ENCODE measurements at places on chromosomes 5 and 9.

DNA sequence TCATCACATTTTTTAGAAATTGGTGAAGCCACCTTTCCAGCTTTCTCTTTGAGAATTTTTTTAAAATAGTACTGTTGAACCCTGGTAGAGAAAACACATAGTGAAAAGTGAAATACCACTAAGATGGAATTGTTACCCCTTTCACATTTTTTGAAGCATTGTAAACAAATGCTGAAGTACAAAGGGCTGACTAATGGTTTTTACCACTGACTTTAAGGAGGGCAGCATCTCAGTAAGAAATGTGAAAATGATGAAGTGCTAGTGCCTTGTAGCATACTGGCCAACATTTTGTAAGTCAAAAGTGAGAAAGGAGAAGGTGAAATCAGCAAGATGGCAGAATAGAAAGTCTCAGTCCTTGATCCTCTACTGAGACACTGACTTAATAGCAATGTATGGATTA lies 320.6 kb downstream of the PJA2 start:
- no peak for DNase-seq

DNA sequence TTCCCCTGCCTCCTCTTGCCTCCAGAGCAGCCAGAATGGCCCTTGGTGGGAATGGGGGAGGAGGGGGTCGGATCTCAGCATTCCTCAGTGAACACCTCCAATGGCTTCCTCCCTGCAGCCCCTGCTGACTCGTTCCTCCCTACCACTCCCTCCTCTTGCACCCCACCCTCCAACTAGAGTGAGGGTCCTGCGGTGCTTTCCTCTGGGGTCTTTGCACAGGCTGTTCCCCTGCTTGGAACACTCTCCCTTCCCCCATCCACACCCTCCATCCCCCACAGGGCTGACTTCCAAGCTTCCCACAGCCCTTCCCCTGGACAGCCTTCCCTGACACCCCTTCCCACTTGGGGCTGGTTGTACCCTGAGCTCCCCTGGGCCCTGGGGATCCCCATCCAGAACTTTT lies 70.4 kb upstream of the NEK6 start:
- no peak for DNase-seq

GRCh38 chr5:65796269-65796668 lies 74.3 kb downstream of the NLN start:
- peak; percentile 64 for DNase-seq

DNA sequence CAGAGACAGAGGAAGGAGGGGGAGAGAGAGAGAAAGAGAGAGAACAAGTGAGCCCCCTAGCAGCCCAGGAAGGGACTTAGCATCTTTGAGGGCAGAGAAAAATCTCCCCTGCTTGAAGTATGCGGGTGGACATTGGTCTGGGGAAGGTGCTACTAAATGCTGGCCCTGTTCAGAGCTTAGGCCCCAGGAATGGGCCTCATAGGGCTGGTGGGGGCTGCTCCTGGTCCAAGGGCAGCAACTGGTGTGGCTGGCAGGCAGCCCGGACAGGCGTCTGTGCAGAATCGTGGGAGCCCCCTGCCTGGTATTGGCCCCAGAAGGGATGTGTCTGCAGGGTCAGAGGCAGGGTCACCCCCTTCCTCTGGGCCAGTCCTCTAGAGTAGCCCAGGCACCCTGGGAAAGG lies 47.8 kb upstream of the SUSD3 start:
- DNase-seq: no peak

- no peak for DNase-seq
Measured at GRCh38 chr5:154766558-154767281, 11.5 kb downstream of the LARP1 start.

DNA sequence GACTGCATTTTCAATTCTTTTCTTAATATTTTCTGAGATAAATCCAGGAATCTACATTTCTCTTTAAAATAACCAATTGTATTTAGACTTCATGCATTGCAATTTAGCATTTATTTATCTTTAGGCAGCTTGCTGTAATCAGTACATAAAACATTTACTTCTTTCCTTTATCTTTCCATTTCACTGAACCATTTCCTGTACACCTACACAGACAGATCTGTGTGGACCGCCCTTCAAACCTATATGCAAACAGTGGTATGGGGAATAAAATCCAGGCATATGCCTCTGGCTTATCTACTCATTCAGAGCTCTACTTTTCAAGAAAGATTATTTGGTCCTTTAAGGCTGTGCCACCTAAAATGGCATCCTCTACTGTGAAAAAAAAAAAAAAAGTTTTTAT lies 640.0 kb downstream of the MAT2B start:
- no peak for DNase-seq

GRCh38 chr9:109956717-109957440 lies 176.9 kb downstream of the PALM2AKAP2 start:
- peak; percentile 30 for DNase-seq

GRCh38 chr5:140239939-140240700 lies 62.8 kb downstream of the PFDN1 start:
- peak; percentile 51 for DNase-seq

DNA sequence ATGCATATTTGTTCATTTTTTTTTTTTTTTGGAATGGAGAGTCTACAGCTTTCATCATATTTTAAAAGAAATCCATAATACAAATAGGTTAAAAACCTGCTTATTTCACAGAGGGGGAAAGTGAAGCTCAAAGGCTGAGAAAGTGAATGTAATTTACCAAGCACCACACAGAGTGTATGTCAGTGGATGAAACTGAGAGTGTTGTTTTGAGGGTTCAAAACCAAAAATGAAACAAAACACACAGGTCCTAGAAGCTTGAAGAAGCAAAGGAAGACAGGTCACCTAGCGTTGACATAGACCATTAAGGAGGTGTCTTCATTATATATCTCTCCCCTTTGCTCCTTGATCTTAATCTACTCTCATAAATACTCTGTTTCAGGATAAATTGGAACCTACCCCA lies 7.5 kb downstream of the NMUR2 start:
- no peak for DNase-seq

- DNase-seq: no peak
Measured at GRCh38 chr5:159092972-159093371, 6.7 kb downstream of the EBF1 start.

- DNase-seq: no peak
Measured at GRCh38 chr5:33944543-33945132, 8.5 kb downstream of the RXFP3 start.

- no peak for DNase-seq
Measured at GRCh38 chr5:171365351-171365750, 22.3 kb upstream of the NPM1 start.

- no peak for DNase-seq
Measured at GRCh38 chr9:107907255-107907654, 417.7 kb upstream of the KLF4 start.

DNA sequence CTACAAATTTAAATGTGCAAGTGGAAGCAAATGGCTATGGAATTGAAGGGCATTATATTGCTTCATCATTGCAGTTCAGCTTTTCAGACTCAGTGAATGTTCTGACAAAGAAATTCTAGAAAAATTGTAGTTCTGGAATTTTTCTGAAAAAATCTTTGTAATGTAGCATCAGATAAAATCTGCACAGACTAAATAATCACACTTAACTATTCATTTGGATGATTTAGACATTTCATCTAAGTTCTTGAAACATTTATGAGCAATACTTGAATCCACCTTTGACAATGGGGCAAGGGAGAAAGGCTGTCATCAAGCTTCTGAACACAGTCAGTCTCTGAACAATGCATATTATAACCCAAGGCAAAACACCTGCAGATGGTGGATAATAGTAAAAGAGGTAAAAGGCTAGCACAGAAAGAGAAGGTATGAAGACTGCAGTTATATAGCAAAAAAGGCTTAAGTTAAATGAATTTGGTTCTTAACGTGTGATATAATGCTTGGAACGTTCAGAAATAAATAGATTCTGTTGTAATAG lies 1352.0 kb upstream of the NUDT12 start:
- DNase-seq: no peak

DNA sequence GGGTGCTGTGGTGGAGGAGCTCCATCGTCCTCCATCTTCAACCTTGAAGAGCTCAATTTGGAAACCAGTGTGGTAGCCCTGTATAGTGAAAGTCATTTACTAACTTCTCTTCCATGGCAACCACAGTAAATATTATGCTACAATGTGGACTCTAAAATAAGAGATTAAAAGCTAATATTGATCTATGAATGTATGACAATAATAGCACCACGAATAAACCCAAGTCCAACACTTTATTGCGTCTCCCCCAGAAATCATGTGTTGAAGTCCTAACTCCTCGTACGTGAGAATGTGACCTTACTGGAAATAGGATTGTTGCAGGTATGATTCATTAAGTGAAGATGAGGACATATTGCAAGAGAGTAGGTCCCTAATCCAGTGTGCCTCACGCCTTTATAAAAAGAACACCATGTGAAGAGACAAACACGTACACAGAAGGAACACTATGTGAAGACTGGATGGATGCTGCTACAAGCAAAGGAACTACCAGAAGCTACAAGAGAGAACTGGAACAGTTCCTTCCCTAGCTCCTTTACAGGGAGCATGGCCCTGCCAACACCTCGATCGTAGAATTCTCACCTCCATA lies 276.2 kb downstream of the PDE4D start:
- no peak for DNase-seq

GRCh38 chr9:251398-251797 lies 36.7 kb downstream of the DOCK8 start:
- DNase-seq: no peak

- DNase-seq: no peak
Measured at GRCh38 chr5:32960340-32961058, 249.4 kb downstream of the NPR3 start.

DNA sequence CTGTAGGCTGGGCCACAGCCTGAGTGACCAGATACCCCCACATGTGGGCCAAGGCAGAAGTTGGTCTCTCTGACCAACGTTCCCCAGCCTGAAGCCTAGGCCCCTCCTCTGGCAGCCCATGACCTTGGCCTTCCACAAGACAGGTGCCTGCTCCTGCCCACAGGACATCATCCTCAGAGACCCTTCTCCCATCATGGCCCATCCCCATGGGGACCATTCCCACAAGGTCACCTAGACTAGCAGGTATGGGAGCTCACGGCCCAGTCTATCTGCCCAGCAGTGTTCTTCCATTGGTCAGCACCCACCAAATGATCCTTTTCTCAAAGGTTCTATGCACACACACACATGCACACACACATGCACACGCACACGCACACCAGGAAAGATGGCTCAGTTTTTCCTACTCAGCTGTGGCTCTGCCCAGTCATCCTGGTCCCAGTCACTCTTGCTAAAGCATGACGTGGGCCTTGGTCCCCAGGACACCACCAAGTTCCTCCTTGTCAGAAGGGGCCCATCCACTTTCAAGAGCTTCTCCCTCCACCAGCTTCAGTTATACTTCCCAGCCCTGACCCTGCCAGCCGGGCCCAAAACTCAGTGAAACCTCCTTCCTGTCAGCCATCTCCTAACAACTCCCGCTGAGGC lies 65.4 kb downstream of the PAX5 start:
- no peak for DNase-seq

DNA sequence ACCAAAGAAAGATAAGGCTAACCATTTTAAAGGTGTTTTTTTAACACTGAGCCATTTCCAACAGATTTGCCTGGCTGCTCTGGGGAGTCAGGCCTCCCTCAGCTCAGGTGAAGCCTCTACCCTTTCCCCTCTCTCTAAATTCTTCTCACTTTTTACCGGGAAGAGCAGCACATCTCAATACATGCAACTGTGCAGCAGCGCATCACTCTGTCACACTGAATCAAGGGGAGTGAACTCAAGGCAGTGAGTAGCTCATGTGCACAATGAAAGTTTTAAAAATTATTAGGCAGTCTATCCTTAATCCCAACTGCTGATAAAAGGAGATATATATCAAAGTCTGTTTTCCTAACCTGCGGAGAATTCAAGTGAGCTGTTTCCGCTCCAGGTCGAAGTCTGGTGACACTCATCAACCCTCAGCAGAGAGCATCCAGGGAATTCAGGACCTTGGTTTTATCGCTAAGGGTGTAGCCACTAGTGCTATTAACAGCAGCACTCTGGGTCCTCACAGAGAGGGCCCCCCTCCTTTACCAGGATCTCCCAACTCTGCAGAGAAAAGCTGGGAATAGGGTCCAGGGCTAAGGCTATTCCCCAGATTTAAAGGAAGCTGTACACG lies 1.0 kb downstream of the CEMIP2 start:
- DNase-seq: no peak

DNA sequence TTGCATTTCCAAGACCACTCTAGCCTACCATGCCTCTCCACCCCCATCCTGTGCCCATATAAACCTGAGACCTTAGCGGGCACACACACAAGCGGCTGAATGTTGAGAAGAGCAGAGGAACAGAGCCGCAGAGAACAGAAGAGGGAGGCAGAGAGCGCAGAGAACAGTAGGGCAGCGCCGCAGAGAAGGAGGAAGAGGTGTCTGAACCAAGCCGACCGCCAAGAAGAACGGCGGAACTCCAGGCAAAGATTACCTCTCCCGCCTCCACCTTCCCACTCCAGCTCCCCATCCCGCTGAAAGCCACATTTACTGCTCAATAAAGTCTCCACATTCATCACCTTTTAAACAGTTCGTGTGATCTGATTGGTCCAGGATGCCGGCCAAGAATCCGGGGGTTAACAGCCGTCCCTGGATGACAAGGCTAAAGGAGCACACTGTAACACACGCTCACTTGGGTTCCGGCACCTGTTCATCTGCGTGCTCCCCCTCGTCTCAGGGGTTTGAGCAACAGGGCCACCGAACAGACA lies 33.2 kb downstream of the GRIN3A start:
- peak; percentile 14 for DNase-seq

GRCh38 chr9:3908731-3909130 lies 382.9 kb upstream of the RFX3 start:
- DNase-seq: no peak

Measured in fibroblast of skin of right quadriceps (primary cell).